Fibroblast of skin of left biceps (primary cell): ENCODE measurements at places on chromosomes 6 and 20.

DNA sequence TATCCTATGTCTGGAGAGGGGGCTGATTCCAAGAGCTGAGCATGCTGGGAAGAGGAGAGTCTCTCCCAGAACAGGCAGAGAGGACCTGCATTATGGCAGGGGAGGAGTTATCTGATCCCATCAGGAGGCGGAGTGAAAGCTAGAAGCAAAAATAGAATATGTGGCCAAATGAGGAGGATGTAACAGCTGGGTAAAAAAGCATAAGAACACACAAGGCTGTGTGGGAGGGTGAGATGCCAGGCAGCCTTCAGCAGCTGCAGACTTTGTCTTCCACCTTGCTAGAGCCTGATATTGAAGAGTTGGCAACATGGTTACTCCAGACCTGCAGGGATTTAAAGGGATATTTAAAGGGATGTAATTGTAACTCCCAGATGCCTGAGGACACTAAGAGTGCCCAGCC, 167.1 kb downstream of the PTPRT start:
- no peak for DNase-seq

GRCh38 chr6:26336355-26337198, 28.4 kb upstream of the BTN3A2 start:
- DNase-seq, result no peak

- peak; percentile 39 for DNase-seq
Observed at GRCh38 chr20:14951707-14952418, 614.5 kb upstream of the FLRT3 start.

GRCh38 chr20:3857405-3857804, 10.8 kb downstream of the MAVS start:
- no peak for DNase-seq

- no peak for DNase-seq
Observed at GRCh38 chr6:75204959-75205775, 686 bp downstream of the COL12A1 start.

DNA sequence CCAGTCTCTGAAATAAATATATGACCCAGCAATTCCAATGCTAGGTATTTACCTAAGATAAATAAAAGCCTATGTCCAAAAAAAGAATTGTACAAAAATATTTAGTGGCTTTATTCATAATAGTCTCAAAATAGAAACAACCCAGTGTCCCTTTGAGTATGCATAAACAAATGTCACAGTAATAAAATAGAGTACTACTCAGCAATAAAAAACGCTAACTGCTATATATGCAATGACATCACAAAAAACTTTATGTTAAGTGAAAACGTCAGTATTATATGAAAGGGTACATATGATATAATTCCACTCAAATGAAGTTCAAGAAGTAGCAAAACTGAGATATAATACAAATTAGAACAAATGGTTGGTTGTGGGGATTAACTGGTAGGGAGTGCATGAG, 286.5 kb upstream of the MAN1A1 start:
- DNase-seq, result no peak

DNA sequence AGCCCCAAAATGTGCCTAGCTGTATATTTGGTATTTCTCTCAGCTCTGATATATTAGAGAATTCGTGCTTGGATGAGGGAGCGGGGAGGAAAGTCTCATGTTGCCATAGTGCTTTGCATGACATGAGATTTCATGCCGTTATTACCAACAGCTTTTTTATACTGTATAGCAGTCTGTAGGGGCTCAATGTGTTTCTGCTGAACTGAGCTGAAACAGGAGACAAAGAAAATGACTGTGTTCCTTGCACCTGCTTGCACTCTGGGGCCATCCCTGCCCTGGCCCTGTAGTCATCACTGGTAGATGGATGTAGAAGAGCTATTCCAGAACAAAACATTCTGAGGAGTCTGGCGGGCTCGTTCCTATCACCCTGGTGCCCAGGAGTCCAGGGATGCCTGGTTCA, 128.0 kb upstream of the SASH1 start:
- DNase-seq, result no peak

GRCh38 chr6:4554645-4555044, 221.6 kb upstream of the CDYL start:
- DNase-seq, result no peak

DNA sequence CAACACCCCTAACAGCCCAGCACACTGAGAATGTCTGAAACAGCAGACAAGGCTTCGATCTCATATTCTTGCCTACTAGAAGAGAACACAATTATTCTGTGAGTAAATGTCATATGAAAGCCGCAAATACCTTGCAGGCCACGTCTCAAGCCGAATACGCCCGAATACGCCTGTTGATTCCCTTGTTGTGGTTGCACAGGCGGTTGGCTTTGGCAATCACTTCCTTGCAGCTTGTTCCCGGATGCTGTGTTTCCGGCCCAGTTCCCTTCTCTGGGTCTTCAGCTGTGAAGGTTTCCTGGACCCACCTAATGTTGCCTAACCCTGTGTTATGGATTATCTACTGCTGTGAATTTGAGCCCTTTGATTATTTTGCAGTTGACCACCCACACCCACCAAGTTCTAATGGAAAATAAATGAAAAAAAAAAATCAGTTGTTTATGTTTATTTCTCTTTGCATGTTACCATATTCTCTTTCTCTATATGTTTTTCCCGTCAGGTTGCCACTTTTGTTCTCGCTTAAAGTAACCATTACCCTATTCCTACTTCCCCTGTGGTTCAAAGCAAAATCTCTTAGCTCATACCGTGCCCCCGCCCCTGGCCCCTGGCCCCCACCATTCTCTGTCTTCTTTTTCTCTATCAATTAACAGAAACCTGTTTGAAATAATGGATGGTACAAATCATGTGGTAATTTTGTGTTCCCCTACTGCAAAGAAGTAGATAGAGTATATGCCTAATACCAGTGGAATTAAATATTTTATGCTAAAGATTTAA, 172.4 kb downstream of the ADGB start:
- no peak for DNase-seq

- no peak for DNase-seq
Observed at GRCh38 chr6:7636151-7636550, 46.2 kb downstream of the SNRNP48 start.

DNA sequence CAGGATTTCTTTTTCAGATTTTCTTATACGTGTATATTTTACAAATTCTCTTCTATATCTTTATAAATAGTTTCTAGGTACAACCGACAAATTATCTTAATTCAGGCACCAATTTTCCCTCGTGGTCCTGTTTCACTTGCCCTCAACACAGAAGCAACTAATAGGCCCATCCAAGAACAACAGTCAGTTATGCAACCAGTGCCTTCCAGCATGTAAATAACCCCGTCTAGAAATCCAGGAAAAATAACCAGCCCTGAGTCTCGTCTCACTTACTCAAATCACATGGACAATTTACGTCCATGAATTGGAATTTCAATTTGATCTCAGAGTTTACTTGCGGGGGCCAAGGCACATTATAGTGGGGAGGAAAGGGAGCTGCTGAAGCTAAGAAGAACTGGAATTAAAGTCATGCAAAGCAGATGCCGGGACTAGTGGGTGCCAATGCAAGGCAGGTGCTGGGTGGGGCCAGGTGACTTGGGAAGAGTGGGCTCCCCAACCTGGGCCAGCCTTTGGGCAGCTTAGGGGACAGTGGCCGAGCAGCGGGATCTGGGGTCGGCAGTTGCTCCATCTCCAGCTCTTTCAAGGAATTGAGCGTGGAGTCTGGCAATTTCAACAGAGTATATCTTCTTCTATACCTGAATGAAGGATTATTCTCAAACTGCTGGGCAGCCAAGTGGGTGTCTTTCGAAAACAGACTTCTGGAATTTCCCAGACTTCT, 121.7 kb downstream of the EDN3 start:
- DNase-seq, result no peak

GRCh38 chr6:24227556-24227955, 101.5 kb downstream of the NRSN1 start:
- no peak for DNase-seq

GRCh38 chr6:73353636-73354593, at the start of gene DPPA5:
DPPA5 (minus strand) TSS chr6:73354276; CDS start chr6:73354225, 51 bp downstream.
- DNase-seq, result no peak

- DNase-seq, result no peak
Observed at GRCh38 chr6:106626485-106626884, 2.8 kb downstream of the RTN4IP1 start.

- peak; percentile 33 for DNase-seq
Observed at GRCh38 chr6:28643017-28643740, 117.5 kb downstream of the GPX5 start.

GRCh38 chr6:151914484-151914883, 107.0 kb downstream of the ESR1 start:
- no peak for DNase-seq

DNA sequence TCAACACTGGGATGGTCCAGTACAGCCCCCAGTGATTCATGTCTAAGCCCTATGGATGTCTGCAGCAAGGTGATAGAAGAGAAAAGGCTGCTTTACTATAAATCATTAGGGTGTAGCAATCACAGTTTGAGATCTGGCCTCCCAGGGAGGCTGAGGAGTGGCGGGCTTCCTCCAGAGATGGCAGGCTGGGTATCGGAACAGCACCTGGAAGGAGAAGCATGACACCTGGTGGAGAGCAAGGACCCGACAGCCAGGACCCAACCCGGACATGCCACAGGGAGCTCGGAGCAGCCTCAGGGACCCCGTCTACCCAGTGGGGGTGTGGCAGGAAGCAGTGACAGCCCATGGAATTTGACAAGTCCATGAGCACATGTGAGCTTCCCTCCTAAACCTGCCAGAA, 114.8 kb upstream of the CD93 start:
- no peak for DNase-seq

GRCh38 chr20:62239278-62239879, 1.1 kb downstream of the OSBPL2 start:
- no peak for DNase-seq

GRCh38 chr6:116408491-116408890, 37.7 kb downstream of the DSE start:
- DNase-seq, result no peak

GRCh38 chr20:56774873-56775272, 145.8 kb downstream of the TFAP2C start:
- no peak for DNase-seq

DNA sequence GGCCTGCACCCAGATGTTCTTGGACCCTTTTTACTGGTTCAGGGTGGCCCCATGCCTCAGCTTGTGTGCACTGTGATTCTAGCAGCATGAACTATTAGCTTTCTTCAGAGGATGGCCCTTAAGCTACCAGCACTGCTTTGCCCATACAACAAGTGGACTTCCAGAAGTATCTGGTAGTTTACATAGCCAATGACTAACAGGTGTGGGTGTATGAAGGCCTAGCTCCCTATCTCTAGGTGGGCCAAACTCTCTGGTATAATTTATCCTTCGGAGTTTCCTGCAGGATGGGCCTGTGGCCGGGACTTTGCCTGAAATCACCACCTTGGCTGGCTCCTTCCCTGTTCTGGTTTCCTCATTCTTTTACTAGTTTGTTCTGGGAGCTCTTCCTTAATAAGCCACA, 26.1 kb upstream of the JAG1 start:
- DNase-seq, result no peak

DNA sequence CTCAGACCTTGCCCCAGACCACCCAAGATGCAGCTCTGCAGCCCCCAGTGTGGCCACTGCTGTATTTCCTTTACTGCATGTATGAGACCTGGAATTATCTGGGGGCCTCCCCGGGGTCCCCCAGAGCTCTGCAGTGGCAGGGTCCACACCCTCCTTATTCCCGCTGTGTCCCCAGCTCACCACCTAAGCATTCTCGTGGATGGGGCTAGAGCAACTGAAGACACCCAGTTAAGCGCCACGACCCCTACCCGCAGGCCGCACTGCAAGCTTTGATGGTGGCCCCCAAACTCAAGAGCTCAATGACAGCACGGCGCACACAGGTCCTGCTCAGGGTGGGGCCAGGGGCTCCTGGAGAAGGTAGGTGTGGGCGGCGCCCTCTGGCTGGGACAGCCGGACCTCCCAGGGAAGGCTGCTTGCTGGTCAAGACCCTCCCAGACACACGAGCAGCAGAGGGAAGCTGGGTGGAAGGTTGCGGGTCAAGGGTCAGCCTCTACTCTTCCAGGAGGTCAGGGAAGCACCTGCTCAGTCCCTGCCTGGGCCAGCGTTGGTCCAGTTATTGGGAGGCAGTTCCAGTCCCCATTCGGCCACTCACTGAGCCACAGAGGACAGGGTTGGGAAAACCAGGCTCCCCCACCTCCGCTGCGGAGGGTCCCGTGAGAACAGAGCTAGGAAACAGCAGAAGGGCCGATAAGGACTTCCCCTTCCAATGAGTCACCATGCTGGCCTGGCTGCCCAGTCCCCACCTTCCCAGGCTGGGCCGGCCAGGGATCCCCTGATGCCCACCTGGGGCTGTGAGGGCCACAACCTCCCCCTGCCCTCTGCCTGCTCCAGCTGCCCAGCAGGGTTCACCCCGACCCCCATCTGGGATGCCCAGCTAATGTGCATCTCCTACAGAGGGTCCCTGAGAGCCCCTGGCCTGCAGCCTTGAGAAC, 2.9 kb downstream of the LAMA5 start:
- DNase-seq, result no peak

DNA sequence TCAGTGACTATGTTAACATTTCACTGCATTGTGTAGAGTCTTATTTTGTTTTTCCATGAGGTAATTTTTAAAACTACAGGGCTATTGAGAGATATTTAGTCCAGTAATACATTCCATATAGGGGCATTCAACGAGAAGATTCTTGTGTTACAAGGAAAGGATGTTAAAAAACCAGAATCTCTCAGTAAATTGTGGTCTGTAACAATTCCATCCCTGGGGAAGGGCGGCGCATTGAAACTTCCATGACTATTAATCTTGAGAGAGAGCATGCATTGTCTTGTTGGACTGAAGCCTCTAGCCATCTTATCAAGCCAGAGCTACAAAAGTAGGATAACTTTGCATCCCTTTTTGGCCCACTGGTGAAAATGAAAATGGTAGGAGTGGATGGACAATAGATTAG, 119.7 kb downstream of the BCKDHB start:
- no peak for DNase-seq

DNA sequence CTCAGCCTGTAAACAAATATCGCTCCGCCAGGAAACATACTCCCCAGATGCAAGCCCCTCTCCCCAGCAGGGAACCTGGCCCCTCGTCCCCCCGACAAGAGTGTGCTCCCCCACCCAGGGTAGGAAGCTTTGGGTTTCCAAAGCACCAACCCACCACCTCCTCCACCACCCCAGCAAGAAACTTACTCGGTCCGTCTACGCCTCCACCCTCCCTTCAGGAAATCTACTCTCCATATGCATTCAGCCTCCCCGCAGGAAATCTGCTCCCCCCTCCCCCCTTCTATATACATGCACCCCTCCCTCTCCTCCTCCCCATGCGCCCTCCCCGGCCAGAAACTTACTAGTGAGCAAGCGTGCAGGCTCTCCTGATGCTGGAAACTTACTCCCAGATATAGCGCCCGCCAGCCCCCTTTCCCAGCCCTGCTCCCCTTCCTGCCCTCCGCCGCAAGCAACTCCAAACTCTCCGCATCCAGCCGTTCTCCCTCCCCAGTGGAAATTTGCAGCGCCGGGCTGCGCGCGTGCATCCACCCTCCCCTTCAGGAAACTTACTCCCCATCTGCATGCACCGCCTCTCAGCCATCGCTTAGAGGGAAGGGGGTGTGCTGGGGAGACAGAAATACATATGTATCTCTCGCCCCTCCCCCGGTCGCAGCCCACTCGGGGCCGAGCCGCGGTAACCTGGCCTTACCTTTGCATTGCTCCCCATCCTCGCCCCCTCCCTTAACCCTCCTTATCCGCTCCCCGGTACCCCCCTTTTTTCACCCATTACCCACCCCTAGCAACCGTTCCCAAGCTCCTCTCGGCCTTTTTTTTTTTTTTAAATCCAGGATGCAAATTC, at the start of gene TRERF1:
Gene TRERF1, minus strand, starts transcription at position 594 of the 838 bp plus-strand sequence. CDS start 182,336 bp downstream, outside the sequence.
- DNase-seq, result peak; percentile 64
